ENCODE measurements at places on chromosomes 11 and 22. TPM values are rescaled to one million over a fixed set of nuclear protein-coding genes. Genes with fewer than 3 reads are reported as not detected.

Gene SLC25A45
- 4.6 TPM for total RNA-seq

Gene ART1
- not detected for total RNA-seq

Gene WT1
- 0.69 TPM for total RNA-seq

Gene HSPB2
- not detected for total RNA-seq

Gene KCNJ11
- total RNA-seq: not detected

Gene KLHDC7B
- 0.11 TPM for total RNA-seq

Gene USH1C
- total RNA-seq: not detected

- no peak for DNase-seq
Measured at GRCh38 chr22:27616033-27616432, 185.5 kb downstream of the MN1 start.

- no peak for DNase-seq
Measured at GRCh38 chr22:17343766-17344165, 25.5 kb upstream of the CECR2 start.

DNA sequence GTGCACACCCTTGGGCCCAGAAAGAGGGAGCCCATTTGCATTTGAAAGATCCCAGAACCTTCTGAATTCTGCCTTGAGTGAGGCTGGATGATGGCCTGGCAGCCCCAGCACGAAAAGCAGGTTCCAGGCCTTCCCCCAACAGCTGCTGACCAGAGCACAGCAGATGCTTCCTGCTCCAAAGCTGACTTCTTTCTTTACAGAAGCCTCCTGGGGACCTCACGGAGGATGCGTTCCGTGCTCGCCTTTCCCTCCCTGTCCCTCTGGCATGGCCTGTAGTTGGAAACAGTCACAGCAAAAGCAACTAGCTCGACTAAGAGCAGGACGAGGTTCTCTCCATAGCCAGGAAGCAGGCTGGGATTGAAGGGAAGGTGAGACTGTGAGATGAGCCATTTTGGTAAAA, 107.7 kb upstream of the B3GAT1 start:
- DNase-seq: no peak

- no peak for DNase-seq
Measured at GRCh38 chr11:76830639-76831327, 29.9 kb upstream of the ACER3 start.

DNA sequence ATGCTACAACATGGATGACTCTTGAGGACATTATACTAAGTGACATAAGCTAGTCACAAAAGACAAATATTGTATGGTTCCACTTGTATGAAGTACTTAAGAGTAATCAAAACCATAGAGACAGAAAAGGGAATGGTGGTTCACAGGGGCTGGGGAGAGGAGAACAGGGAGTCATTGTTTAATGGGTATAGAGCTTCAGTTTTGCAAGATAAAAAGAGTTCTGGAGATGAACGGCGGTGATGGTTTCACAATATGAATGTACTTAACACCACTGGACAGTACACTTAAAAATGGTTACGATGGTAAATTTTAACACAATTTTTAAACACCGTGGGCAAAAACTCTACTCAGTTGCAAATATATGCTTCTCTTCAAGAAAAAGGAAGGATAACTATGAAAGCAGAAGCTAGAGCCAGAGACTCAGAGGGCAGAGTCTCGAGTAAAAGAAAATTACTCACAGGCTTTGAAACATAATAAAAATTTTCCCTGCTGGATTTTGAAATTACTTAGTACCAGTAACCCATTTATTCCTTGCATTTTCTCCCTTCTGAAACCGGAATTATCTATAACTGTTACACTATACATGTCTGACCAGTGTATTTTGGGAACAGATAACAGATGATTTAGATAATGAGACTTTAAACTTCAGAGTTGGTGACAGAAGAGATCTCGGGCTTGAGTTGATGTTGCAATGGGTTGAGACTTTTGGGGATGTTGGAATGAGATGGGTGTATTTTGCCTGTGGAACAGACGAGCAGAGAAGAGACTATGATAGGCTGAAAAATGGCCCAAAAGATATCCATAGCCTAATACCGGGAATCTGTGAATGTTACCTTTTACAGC, 15.0 kb downstream of the MRTFA start:
- peak; percentile 52 for DNase-seq

DNA sequence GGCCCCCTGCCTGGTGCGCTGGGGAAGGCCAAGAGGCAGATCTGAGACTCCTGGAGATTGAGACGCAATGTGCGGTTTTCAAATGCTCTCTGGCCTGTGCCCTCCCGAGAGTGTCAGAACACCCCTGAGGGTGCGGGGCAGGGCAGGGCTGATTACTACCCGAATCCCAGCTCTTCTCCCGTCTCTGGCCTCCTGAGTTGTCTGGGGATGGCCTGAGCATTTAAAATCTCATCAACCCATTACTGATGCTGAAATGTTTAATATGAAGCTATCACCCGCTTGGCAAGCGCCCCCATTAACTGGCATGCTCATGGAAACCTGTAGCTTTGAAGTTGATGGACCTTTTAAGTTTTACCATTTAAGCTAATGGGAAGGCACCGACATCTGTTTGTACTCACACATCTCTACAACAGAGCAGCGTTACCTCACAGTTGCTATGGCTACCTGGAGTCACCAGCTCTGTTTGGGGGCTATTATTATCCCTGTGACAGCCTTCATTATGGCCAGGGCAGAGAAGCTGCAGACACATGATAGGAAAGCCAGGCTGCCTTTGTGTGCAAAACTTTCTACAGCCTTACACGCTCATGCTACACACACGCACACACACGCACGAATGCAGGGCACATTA, 3.6 kb upstream of the MB start:
- DNase-seq: no peak

- DNase-seq: no peak
Measured at GRCh38 chr22:39536711-39537110, 4.2 kb upstream of the RPS19BP1 start.

- DNase-seq: no peak
Measured at GRCh38 chr11:106480581-106481190, 403.2 kb downstream of the AASDHPPT start.

DNA sequence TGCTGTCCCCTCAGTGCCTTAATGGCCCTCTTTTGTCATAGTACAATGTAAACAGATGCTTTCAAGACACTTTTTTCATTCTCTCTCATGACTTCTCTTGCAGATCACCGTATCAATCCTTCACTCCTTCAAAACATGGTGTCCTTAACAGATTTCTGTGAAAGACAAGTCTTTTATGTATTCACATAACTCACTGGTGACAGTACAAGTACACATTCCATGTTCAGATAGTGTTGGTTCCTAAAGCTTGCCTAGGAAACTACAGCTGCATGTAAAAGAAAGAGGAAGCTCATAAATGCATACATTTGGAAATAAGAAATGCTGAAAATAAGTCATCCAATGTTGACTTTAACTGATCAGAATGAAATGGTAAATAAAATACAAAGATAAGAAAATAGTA, 5.0 kb upstream of the OR52E6 start:
- DNase-seq: no peak

DNA sequence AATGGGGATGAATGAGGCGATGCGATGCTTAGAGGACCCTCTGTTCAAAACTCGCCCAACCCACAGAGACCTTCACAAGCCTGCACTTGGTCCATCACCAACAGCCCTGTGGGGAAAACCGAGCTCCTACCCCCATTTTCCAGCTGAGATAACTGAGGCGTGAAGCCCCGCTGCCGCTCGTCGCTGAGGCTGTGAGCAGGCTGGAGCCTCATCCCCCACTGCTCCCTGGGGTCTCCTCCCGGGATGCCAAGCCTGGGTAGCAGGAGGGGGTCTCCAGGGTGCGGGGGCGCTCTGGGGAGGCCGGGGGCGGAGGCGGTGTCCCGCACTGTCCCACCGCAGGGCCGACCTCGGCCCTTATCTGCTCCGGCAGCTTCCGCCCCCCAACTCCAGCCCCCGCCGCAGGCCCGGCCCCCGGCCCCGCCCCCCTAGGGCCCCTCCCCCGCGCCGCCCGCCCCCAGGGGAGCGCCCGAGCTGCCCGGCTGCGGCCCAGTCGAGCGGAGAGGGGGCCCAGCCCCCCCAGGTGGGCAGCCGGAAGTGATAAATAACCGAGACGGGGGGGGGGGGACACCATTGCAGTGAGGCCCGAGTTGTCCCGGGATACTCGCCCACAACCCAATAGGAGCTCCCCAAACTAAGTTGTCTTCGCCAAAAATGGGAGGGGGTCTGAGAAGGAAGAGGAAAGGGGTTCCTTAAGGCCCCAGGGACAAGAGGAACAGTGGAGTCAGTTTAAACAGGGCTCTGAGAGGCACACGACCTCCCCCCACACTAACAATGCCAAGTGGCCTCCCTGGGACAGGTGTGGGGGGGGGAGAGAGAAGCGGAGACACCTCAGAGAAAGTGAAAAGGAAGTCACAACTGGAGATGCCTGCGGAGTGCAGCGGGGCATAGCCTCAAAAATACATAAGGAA, 8.3 kb upstream of the SLC39A13 start:
- DNase-seq: no peak

GRCh38 chr11:129115652-129116586, 76.2 kb downstream of the ARHGAP32 start:
- peak; percentile 50 for DNase-seq

DNA sequence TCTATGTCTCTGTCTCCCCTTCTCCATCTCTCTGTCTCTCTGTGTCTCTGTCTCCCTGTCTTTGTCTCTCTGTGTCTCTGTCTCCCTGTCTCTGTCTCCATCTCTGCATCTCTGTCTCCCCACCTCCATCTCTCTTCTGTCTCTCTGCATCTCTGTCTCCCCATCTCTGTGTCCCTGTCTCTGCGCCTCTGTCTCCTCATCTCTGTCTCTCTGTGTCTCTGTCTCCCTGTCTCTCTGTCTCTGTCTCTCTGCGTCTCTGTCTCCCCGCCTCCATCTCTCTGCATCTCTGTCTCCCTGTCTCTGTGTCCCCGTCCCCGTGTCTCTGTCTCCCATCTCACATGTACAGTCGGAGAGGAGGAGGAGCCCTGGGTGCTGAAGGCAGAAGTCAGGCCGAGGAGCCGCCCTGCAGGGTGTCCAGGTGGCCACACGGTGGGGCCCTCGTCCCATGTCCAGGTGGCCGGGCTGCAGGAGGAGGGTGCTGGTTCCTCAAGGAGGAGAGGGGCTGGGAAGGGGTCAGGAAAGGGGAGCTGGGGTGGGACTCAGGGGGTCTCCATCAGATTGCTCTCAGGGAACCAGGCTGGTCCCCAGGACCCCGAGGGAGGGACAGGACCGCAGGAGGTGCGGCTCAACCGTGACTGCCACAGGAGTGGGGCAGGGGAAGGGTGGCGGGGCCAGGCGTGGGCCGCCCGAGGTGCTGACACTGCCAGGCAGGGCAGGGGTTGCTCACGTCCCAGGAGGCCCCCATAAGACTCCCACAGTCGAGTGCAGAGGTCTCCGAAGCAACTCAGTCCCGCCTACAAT, 25.6 kb upstream of the TH start:
- peak; percentile 67 for DNase-seq

- no peak for DNase-seq
Measured at GRCh38 chr11:122127020-122127419, 11.0 kb upstream of the BLID start.

GRCh38 chr11:117720061-117720511, 76.9 kb downstream of the DSCAML1 start:
- DNase-seq: no peak

GRCh38 chr11:103480421-103480820, 371.2 kb downstream of the DYNC2H1 start:
- DNase-seq: no peak

GRCh38 chr22:31367426-31367825, 21.3 kb upstream of the PATZ1 start:
- no peak for DNase-seq

GRCh38 chr22:19884954-19885751, 30.5 kb upstream of the GNB1L start:
- DNase-seq: no peak

GRCh38 chr11:118623269-118623655, 15.8 kb downstream of the PHLDB1 start:
- no peak for DNase-seq

DNA sequence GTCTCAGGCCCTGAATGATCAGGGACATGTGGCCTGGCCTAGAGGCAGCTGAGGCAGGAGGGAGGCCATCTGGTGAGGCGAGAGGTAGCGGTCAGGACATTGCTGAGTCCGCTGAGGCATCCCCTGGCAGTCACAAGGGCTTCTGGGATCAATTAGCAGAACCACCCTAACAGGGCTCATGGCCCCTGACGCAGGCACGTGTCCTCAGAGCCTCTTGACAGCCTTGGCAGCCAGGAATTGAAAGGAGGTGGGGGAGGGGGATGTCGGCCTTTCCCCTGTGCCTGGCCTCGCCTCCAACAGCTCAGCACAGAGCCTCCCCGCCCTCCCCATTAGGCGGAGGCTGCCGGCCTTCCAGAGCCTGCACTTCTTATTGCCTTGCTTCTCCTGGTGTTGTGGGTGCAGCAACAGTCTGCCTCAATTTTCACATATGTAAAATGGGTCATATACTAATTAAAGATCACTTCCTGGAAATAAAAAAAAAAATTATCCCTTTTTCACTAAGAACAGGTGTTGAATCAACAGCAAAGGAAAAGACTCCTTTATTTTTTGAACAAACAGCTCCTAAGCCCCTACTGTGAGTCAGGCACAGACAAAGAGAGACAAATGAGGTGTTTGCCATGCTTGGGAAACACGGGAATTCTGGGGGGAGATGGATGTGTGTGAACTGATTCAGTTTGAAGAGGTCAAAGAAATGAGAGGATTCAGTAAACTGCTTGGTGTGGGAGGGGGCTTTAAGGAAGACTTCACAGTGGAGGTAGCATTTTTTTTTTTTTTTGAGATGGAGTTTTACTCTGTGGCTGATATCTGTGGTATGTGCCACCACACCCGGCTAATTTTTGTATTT, 55.3 kb downstream of the NFAM1 start:
- DNase-seq: peak; percentile 32

- DNase-seq: no peak
Measured at GRCh38 chr11:74069146-74070046, 60.5 kb upstream of the UCP3 start.

DNA sequence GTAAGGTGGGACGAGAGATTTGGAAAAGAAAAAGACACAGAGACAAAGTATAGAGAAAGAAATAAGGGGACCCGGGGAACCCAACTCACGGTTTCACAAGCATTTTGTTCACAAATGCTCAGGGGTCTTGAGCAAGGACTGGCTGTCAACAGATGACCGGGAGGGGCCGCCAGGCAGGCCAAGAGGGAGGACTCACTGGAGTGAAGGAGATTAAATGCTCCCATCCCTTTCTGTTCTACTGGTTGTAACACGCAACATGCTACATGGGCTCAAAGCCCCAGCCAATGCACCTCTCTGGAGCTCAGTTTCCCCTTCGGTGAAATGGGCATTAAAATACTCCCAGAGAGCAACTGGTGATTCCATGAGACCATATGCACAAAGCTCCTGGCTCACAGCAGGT, 13.4 kb downstream of the SHANK2 start:
- DNase-seq: no peak

GRCh38 chr22:27880778-27881394, 38.2 kb downstream of the PITPNB start:
- peak; percentile 80 for DNase-seq

- DNase-seq: no peak
Measured at GRCh38 chr11:35376613-35377012, 42.7 kb downstream of the SLC1A2 start.

DNA sequence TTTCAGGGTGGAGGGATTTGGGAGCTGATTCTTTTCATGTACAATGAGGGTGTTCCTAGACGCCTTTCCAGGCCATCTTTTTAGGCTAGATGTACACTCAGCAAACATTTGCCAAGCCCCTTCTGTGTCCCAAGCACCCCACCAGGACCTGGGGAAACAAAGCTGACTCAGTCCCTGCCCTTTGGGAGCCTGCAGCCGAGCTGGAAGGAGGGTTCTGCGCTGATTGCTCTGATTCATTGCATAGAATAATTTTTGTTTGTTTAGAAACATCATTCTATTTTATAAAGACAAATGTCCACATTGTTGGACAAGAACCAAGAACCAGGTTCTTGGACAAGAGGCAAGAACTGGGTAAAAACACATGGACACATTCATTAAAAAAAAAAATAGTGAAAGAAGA, 16.7 kb downstream of the TP53AIP1 start:
- DNase-seq: no peak
